CD4-positive, alpha-beta T cell treated with Interleukin-21 for 1 hour (primary cell): ENCODE measurements at places on chromosomes 16 and 17.

GRCh38 chr17:7774055-7774521, 56.5 kb downstream of the DNAH2 start:
- no peak for DNase-seq

DNA sequence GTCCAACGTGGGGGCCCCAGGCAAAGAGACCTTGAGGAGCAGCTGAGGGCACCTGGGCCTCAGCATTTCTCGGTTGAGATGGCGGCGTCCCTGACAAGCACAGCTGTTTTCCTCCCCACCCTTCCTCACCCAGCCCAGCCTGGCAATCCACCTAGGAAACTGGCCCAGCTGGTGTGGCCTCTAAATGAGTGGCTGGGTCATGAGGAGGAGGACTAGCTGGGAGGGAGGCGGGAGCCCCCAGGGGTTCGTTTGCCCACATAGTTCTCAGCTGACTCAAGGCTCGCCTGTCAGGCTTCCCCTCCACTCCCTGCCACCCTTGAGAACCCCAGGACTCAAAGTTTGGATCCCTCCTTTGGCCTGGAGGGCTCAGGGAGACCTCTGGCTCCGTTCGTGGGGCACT, 5.9 kb downstream of the RNF222 start:
- no peak for DNase-seq

GRCh38 chr16:88069397-88070168, 118.3 kb downstream of the BANP start:
- DNase-seq: no peak

DNA sequence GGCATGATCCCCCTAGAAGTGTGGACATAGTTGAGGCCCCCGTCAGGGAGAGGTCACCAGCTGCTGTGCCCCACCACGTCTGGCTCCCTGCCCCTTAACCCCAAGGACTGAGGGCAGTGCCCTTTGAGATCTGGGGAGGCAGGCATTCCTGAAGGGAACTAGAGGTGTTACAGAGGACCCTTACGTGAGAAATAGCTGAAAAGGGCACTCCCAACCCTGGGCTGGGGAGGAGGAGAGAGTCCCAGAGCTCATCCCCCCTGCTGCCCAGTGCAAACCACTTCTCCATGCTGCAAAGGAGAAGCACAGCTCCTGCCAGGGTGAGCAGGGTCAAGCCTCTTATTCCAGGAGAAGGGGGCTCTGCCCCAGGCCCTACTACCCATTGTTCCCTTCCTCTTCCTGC, 10.3 kb upstream of the MINK1 start:
- DNase-seq: no peak

GRCh38 chr16:4749700-4750257, 15.4 kb downstream of the DNAAF8 start:
- DNase-seq: no peak
